NCI-H1092 (cell line): ENCODE measurements at places on chromosomes 7 and 10.

DNA sequence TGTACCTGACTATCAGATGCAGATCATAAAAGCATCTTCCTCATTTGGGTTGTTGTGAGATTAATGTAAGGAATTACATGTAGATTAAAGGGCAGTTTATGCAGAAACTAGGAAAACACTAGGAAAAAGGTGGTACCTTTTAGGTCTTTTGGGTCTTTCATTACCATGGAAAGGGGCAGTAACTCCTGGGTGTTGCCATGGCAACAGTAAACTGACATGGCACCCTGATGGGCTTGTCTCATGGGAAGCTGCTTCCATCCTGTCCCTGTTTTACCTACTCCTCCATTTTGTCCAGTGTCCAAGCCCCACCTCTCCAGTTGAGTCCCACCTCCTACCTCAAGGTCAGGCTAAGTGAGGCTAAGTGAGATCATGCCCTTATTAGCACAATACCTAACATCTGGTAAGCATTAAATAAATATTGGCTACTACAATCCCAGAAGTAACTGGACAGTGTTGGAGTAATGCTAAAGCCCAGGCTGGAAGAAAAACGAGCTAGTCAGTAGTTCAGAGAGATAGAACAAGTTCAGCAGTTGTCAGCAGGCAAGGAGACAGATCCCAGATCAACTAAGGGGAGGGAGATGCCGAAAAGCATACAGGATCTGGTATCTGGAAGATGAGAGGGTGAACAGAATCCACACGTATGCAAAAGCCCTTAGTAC is 240.0 kb upstream of the AUTS2 start:
- no peak for DNase-seq

- no peak for DNase-seq
Observed at GRCh38 chr10:113073549-113074189, 123.6 kb downstream of the TCF7L2 start.

- no peak for DNase-seq
Observed at GRCh38 chr7:138029941-138030340, 28.1 kb upstream of the CREB3L2 start.

GRCh38 chr7:18753972-18754610 is 258.5 kb downstream of the HDAC9 start:
- DNase-seq = no peak

DNA sequence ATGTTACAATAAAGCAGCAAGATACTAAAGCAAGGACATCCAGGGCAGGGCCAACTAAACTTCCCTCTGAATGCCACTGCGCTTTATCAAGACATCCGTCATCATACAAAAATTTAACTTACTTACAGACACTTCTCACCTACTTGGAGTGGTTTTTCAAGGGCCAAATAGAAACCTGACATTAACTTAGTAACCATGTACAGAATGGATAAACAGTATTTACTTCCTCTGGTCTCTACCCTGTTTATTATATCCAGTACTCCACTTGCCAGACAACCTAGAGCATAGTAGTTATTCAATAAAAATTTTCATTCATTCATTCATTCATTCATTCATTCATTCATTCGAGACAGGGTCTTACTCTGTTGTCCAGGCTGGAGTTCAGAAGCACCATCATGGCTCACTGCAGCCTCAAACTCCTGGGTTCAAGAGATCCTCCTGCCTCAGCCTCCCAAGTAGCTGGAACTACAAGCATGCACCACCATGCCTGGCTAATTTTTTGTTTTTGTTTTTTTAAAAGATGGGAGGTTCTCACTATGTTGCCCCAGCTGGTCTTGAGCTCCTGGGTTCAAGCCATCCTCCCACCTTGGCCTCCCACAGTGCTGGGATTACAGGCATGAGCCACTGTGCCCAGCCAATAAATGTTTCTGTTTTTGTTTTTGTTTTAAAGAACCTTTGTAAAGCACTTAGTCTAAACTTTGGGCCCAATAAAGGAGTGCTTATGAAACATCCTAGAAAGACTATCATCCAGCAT is 19.0 kb downstream of the SMURF1 start:
- DNase-seq = no peak

DNA sequence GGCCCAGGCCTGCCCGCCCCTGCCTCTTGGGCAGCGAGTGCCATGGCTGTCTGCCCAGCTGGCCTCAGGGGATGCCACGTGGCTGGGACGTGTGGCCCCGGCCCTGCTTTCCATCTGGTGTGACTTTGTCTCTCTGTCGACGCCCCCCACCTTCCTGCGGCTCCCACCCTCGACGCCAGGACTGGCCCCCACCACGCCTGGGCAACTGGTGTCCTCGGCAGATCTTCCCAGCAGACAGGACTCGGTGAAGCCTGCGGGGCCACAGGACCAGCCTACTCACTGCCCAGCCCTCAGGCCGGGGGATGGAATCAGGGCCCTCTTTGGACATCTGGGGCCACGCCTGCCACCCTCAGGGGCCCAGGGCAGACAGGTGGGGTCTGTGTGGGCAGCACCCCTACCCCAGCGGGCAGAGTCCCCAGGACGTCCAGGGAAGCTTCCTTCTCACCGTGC is 55.1 kb downstream of the UNCX start:
- no peak for DNase-seq

GRCh38 chr7:152894295-152895170 is 135.0 kb downstream of the ACTR3B start:
- DNase-seq = peak; percentile 16

- no peak for DNase-seq
Observed at GRCh38 chr10:32065856-32066255, 9.6 kb upstream of the KIF5B start.

GRCh38 chr10:128026615-128027300 is 99.5 kb downstream of the MKI67 start:
- no peak for DNase-seq

- DNase-seq = no peak
Observed at GRCh38 chr7:51027935-51028830, 245.5 kb upstream of the GRB10 start.

- peak; percentile 16 for DNase-seq
Observed at GRCh38 chr10:123496375-123496774, 169.8 kb upstream of the GPR26 start.

DNA sequence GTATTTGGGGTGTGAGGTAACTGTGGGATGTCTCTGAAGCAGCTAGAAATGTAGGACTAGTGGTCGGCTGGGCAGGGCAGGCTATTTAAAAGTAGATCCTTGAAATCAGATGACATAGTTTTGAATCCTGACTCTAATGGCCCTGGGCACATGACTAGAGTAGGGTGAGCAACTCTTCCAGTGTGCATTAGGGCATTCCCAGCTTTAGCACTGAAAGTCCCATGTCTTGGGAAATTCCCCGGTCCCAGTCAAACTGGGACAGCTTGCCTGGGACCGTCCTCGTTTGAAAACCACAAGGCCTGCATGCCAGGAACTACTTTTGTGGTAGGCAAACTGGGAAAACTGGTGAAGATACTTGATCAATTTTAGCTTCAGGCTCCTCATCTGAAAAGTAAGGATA is 255.3 kb downstream of the PTEN start:
- no peak for DNase-seq

GRCh38 chr7:138691178-138691577 is 10.0 kb downstream of the SVOPL start:
- no peak for DNase-seq

GRCh38 chr10:117266400-117266799 is 25.5 kb downstream of the SLC18A2 start:
- no peak for DNase-seq

- DNase-seq = no peak
Observed at GRCh38 chr10:118832241-118832651, 77.5 kb upstream of the CACUL1 start.

- no peak for DNase-seq
Observed at GRCh38 chr10:63751836-63752235, 230.6 kb downstream of the REEP3 start.

GRCh38 chr7:5020098-5020497 is 25.6 kb upstream of the RBAK start:
- no peak for DNase-seq

- no peak for DNase-seq
Observed at GRCh38 chr7:22697876-22698606, 29.0 kb upstream of the IL6 start.

DNA sequence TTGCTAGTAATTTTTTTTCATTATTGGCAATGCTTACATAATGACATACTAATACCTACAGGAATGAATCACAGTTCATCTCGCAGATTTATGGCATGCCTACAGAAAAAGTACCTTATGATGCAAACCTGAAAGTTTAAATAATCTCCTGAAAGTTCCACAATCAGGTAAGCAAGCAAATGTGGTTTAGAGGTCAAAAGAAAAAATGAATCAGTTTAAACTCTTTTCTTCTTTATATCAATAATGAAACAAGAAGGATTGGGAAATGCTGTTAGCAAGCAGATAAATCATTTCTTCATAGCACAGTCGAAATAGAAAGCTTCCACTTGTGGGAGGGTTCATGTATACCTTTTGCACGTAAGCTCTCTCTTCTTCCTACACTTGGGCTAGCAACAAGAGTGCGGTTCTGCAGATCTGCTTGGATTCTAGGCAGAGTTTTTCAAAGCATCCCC is 53.7 kb upstream of the MTPN start:
- DNase-seq = no peak

DNA sequence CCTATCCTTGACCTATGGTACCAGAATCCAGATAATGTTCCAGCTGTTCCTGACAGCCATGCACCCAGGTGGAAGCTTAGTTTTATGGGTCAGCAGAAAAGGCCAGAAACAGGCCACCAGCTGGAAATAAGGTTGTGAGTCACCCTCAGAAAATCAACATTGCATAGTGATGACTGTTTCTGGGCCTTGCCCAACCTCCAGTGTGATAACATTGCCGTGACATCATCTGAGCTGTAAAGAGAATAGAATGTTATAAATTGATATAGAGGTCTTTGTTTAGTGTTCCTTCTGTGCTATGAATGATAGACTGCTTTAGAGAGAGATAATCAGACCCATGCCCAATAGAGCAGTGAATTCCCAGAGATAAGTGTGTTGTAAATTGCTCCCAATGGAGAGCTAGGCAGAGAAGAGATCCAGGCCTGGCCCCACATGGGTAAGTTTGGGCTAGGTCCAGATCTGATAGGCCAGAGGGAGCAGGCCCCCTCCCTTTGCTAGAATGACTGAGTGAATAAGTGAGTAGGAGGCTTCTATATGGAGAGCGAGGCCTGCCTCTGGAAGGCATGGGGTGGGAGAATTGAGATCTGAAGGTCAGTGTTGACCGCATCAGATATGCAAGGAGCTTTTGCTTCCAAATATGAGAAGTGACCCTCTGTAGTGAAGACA is 14.2 kb upstream of the HPS1 start:
- no peak for DNase-seq

DNA sequence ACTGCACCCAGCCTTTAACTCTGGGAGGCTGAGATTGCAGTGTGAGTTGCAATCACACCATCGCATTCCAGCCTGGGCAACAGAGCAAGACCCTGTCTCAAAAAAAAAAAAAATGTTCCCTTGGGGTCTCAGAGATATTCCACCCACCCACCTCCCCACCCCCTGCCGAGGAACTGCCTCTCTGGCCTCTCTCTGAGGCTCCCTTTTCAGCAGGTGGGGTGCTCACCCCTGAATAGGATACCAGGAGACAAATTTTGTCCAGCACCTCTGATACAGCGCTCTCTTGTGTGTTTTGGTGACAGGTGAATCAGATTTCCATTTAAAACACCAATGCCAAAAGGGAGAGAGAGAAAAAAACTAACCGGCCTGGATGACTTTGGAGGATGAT is 92.6 kb upstream of the KIF5B start:
- no peak for DNase-seq

GRCh38 chr7:3482147-3482921 is 181.3 kb downstream of the SDK1 start:
- DNase-seq = peak; percentile 22

- no peak for DNase-seq
Observed at GRCh38 chr10:34403512-34403911, 411.6 kb downstream of the PARD3 start.

DNA sequence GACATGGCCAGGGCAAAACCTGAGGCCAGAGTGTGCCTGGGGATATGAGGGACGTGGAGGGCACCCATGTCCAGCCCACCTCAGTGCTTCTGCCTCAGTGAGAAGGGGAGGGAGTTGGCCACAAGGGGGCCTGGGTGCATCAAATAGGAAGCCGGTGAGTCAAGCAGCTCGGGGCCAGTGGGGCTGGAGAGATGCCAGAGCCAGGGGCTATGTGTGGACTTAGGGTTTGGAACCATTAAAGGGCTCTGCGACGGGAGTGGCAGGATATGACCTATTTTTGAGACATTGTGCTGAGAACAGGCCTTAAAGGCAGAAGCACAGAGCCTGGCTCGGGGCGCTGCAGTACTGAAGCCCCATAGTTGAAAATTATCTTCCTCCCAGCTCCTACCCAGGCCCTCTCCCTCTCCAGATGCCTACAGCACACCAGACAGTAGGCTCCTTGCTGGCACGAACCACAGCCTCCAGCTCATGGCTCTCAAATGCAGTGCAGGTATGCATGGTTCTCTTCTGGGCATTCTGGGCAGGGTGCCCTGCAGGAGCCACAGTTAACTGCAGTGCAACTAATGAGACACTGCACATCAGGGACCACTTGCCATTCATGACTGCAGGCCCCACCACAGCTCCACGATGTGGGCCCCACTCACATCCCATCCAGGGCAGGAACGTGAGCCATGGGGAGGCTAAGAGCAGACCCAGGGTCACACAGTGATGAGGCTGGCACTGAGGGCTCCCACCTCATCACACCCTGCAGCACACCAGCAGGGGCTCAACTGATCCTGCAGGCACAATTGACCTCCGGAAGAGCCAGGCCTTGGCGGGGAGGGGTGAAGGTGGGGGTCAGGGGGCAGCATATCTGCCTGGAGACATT is 7.2 kb upstream of the PGAM2 start:
- DNase-seq = peak; percentile 52

- no peak for DNase-seq
Observed at GRCh38 chr7:73726083-73726466, 6.6 kb upstream of the STX1A start.

DNA sequence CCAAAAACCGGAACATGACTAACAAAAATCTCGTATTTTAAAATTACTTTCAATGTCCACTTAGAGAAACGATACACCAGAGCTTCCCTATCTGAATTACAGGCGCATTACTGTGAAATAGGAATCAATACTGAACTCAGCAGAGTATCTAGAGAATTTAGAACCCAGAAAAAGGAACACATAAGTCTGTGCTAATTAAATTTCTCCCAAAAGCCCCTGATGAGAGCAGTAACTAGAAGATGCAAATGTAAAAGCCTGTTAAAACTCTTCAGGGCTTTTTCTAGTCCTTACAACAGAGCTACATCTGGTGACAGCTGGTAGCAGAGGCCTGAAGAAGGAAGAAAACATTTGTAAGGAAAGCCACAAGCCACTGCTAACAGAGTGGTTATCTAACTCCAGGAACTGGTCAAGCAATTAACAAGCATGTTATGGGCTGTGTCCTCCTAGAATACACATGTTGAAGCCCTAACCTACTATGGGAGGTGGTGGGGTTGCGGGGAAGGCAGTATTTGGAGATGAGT is 24.2 kb downstream of the ITIH5 start:
- no peak for DNase-seq

GRCh38 chr10:86899670-86900276 is 57.6 kb downstream of the MMRN2 start:
- DNase-seq = no peak

GRCh38 chr10:75436896-75437295 is 5.5 kb downstream of the LRMDA start:
- DNase-seq = no peak

- no peak for DNase-seq
Observed at GRCh38 chr7:138834583-138834982, 36.6 kb upstream of the ATP6V0A4 start.

GRCh38 chr10:131727560-131727959 is 173.2 kb upstream of the PPP2R2D start:
- no peak for DNase-seq
